ENCODE measurements at places on chromosomes 2 and 18.

GRCh38 chr2:176140513-176141317 lies 10.6 kb upstream of the HOXD4 start:
- DNase-seq = peak; percentile 54

DNA sequence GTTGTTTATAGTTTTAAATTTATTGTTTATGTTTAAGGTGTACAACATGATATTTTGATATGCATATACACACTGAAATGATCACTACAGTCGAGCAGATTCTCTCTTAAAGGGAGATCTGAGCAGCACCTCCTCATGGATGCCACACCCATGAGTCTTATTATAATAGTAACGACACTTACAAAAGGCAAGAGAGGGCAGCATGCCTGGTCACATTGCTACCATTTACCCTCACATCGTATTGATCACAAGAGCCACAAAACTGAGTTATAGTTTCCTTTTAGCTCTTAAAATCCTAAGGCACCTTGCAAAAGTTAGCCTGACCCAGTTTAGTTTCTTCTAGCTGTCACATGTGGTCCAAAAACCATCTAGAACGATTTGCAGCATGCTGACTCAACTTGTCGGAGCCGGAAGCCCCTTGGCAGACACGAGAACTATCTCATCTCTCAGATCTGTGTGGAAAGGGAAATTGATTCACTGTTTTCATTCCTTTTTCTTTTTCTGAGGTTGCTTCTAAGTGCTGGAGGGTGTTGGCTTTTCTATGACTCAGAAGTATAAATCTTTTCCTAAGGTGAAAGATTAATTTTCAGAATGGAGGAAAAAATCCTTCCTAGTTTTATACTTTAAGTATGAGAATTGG lies 85.3 kb downstream of the CDC42EP3 start:
- DNase-seq = no peak

DNA sequence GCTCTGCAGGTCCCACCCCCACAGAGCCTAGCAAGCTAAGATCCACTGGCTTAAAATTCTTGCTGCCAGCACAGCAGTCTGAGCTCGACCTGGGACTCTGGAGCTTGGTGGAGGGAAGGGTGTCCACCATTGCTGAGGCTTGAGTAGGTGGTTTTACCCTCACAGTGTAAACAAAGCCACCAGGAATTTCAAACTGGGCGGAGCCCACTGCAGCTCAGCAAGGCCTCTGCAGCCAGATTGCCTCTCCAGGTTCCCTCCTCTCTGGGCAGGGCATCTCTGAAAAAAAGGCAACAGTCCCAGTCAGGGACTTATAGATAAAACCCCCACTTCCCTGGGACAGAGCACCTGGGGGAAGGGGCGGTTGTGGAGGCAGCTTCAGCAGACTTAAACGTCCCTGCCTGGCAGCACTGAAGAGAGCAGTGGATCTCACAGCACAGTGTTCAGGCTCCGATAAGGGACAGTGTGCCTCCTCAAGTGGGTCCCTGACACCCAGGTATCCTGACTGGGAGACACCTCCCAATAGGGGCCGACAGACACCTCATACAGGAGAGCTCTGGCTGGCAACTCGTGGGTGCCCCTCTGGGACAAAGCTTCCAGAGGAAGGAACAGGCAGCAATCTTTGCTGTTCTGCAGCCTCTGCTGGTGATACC lies 20.0 kb upstream of the NEMP2 start:
- DNase-seq = no peak

- no peak for DNase-seq
These were observed 115.3 kb upstream of the SLC35G4 start for GRCh38 chr18:11494107-11494506.

DNA sequence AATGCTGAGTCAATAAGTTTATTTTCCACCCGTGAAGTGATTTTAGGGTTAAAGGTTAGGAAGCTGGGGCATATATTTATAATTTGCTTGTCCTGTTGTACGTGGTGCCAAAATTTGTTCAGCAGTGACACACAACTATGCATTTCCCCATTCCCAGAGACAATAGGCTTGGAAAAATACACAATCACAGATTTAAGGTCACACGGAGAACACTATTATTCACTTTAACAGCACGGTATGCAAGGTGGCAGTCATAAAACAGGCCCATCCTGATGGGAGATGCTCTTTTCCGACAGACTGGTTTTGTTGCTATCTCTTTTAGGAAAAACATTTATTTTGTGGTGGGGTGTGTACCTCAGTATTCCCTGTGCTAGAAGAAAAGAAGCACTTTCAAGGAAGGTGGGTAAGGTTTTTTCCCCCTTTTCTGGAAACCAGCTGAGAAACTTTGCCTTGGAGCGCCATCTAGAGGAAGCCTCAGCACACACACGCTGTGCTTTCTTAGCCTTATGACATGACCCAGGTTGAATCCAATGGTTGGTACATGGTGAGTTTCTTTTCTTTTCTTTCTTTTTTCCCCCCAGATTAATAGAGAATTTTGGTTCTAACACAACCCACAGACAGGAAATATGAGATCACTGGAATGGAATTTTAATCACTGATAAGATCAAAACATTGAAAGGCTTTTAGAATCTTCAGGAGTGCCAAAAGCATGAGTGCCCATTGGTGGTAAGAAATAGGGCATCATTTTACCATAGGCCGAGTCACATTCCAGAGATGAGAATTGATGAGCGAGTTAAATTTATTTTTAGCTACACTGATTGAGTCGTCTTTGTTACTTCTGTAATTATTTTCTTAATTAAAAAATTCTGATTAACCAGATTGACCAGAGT lies 332.1 kb downstream of the AGPS start:
- DNase-seq = peak; percentile 1

DNA sequence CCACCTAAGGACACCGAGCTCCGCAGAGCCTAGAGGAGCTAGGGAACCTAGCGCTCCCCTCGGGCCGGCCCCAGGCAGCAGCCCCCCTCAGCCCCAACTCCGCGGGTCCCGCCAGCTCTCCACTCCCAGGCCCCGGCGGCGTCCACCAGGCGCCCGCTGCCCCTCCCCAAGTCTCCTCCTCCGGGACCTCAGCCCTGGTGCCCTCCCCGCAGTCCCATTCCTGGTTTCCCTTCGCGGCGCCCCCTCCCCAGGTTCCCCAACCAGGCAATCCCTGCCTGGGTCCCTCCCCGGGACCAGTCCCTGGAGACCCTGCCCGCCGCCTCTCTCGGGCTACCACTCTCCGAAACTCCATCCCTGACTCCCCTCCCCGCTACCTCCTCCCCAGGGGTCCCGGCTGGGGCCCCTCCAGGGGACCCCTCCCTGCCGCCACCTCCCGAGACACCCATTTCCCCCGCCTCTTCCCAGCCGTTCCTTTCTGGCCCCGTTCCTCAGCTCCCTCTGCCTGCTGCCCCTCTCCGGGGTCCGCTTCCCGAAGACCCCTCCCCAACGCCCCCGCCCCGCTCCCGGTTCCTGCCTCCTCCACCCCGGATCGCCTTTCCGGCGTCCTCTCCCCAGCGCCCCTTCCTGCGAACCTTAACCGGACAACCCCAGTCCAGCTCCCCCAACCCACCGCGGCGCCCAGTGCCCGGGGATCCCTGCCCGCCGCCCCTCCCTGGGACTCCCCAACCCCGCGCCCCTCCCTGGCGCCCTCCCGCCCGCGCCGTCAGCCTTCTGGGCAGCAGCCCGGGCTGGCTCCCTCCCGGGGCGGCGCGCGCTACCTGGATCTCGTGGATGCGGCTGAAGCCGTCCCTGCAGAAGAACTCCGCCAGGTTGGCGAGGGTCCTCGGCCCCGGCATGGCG lies 678 bp downstream of the CYP27C1 start:
- no peak for DNase-seq

DNA sequence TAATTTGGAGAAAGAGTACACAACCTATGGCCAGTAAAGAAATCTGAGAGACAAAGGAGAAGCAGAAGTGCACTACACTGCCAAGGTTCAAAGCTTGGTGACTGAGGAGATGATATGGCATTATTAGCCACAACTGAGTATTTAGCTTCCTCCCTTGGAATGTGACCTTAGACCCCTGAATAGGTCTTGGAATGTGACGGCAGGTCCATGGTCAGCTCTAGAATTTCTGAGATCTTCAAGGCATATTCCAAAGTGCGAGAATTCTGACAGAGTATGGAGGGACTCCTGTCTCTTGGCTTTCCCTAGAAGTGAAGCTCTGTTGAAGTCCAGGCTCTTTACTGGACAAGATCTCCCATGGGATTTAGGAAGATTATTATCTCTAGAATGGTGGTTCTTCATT lies 130.0 kb upstream of the FN1 start:
- DNase-seq = no peak

- DNase-seq = no peak
These were observed 327.5 kb downstream of the KIAA1328 start for GRCh38 chr18:37156330-37156942.

DNA sequence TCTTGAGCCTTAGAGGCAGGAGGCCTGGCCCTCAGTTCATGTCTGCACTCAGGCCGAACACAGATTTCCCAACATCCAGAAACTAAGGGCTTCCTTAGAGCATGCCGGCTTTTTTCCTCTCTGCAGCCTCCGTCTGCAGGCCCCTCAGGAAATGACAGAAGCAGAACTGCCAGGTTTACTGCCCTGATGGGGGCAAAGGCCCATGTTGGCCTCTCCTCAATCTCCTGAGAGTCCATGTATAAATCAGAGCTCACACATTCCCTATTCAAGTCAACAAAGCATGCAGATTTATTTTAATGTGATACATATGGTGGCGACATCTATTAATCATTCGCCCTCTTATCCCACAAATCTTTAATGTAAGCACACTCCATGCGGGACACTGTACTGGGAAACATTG lies 475.6 kb upstream of the HS6ST1 start:
- DNase-seq = no peak

DNA sequence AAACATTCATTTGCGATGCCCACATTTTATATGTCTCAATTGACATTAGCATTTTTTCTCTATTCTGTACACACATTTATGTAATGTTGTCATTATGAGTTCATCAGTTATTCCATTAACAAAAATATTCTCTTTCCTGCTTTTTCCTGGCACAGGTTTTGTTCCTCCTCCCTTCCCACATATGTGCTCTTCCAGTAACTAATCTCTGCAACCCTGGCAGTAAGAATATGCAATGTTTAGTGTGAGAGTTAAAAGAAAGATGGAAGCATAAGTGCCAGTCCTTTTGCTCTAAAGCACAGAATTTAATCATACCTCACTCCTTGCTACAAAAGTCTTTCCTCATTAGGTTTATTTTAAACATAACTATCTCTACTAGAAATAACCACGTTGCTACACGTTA lies 155.8 kb upstream of the ERBB4 start:
- no peak for DNase-seq

- DNase-seq = no peak
These were observed 270.1 kb downstream of the EIPR1 start for GRCh38 chr2:3107567-3107966.

DNA sequence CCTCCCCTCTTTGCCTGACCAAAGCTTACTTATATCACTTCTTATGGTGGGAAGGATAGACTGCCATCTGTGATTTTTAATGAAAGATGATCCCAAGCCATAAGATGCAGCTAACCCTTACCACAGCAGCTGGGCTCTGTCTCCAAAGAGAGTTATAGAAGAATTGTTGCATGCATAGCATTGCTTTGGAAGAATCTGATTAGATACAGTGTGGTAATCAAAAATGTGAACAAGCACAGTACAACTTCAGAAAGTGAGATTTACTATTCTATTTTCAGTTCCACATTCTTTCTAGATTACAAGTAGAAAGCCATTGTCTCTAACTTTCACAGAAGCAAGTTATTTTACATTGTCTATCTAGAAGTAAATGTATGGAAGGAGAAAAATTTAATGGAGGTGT lies 129.0 kb upstream of the ACVR2A start:
- no peak for DNase-seq

- DNase-seq = no peak
These were observed 135.3 kb downstream of the INSIG2 start for GRCh38 chr2:118223511-118223991.

GRCh38 chr2:160303527-160303926 lies 103.5 kb upstream of the ITGB6 start:
- DNase-seq = no peak

- no peak for DNase-seq
These were observed 87.8 kb upstream of the ERBB4 start for GRCh38 chr2:212626371-212626918.

- DNase-seq = no peak
These were observed 138.9 kb downstream of the PXDN start for GRCh38 chr2:1605102-1606045.

- no peak for DNase-seq
These were observed 27.8 kb downstream of the ZNF532 start for GRCh38 chr18:58892488-58892887.

GRCh38 chr2:25821225-25822056 lies 56.8 kb downstream of the ASXL2 start:
- DNase-seq = no peak

DNA sequence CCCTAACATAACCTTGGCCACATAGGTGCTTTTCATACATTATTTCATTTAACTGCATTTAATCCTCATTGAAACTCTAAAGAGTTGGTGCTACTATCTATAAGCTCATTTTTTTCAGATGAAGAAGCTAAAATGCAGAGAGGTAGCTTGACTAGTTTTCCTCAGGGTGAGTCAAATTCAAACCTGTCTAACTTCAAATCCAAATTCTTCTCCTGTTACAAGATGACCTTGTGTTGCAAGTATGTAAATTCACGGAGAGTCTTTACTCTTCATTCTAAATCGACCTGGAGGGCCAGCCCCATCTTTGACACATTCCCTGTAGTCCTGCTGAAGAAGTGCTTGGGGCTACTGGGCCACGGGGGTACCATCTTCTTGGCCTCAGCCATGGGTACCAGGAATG lies 8.2 kb upstream of the SETBP1 start:
- DNase-seq = no peak

- no peak for DNase-seq
These were observed 484 bp downstream of the ABCB6 start for GRCh38 chr2:219218217-219218731.

- no peak for DNase-seq
These were observed 75.2 kb downstream of the DPP4 start for GRCh38 chr2:161998857-161999256.

DNA sequence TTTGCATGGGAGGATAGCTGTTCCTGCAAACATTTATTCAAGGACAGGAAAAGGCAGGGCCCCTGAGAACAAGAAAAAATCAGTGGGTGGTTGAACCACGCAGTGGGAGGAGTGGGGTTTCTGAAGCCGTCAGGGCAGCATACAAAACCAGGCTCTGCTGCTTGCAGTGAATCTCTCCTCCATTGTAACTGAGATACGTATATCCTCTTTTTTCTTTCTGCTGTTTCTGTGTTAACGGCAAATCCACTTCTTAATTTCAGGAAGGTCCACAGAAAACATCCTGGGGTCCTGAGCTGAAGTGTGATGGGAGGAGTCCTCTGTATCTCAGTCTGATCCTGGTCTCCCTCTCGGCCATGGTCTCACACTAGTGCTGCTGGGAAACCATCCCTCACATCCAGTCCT lies 27.2 kb upstream of the KCNF1 start:
- no peak for DNase-seq

All from NCI-H1436 treated with DMSO at 0.1 percent for 48 hours (cell line).